Brain (organoid and tissue), 16 donors: ENCODE measurements at places on chromosomes 2 and 18.
A peak's percentile ranks its signal among the peaks of the same experiment; 100 is the strongest.

- no peak for DNase-seq
Observed at GRCh38 chr18:60172030-60172429, 200.5 kb downstream of the MC4R start.

GRCh38 chr2:240358821-240359397 is 76.6 kb upstream of the GPC1 start:
- no peak for DNase-seq

DNA sequence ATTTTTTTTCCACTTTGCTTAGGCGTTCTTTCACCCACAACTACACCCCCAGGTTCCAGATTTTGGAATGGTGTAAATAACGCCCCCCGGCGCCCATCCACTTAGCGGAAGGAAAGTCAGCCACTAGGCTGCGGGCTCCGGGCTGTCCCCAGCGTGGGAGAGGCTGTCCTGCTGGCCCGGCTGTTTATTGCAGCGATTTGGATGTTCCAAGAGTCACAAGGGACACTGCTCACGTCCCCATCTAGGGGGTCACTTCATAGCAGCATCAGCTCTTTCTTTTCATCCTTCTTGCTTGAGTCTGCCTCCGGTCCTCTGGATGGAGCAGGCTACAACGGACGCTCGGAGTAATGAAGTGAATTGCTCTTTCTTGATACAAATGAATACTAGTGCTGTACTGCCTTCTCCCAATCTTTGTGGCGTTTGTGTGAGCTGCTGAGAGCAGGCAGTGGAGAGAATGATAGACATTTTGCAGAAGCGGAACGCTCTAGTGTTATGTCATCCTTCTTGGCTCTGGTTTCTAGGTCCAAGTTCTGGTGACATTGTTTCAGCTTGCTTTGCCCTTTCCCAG is 50.7 kb upstream of the PAIP2B start:
- peak; percentile 62 for DNase-seq

- no peak for DNase-seq
Observed at GRCh38 chr18:58761241-58761969, 90.1 kb downstream of the MALT1 start.

DNA sequence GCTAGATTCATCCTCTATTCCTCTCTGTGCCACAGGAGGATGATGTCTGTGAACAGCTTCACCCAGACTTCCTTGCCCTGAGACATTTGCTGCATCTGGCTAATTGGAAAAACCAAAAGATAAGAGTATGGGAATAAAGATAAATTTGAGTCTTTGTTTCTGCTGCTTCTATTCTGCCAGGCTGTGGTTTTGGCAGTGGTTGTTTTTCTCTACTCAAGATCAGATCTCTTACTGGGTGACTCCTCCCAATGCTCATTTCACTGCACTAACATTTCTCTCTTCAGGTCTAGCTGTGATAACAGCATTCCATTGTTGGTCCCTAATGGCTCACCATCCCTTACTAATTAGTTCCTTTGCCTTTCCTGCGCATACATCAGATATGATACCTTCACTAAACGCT is 89.5 kb downstream of the CALCRL start:
- DNase-seq = no peak

DNA sequence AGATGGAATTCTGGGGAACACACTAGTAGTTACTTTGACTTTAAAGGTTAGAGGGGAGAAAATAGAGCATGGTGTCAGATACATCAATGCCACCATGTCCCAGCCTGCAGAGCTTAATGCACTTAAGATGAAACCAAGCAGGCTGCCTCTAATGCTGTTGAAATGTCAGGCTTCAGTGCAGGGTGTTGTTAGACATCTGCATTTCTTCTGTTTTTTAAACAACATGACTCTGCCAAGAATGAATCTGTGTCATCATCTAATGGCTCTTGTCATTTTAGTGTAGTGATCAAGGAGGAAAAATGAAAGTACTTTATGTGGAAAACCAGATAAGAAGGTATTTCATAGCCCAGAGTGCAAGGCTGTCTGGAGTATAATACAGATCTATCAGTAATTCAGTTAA is 29.9 kb downstream of the LYPD1 start:
- no peak for DNase-seq

DNA sequence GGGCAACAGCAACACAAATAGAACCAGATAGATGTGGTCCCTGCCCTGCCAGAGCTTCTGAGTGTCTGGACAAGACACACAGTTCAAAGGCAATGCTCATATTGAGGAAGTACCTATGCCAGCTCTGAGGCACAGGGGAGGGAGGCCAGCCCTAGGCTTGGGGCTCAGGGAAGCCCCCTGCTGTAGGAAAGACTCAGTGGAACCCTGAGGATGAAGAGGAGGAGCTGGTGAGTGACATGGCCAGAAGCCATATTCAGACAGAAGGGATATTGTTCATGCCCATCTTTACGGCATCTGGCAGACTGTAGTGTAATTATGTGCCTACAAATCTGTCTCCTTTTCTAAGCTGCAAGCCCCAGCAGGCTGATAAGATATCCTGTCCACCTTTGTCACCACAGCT is 8.8 kb downstream of the SIGLEC15 start:
- no peak for DNase-seq

DNA sequence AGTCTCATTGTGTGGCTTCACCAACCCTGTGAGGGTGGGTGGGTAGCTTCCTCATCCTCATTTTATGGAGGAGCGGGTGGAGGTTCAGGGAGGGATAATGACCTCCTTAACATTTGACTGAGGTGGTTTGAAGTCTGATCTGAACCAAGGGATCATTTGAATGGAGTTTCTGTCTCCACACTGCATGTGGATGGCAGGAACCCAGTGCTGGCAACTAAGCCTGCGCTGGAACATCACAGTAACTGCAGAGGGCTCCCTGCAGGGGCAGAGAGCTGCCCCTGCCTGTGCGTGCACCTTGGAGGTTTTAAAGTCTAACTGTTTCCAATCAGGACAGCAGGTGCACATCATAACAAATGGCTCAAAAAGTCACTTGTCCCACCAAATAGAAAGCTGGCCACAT is 3.3 kb downstream of the AGAP1 start:
- no peak for DNase-seq

- DNase-seq = no peak
Observed at GRCh38 chr2:10027660-10028330, 15.6 kb upstream of the KLF11 start.

- DNase-seq = no peak
Observed at GRCh38 chr2:239407112-239407511, 6.3 kb upstream of the HDAC4 start.

- no peak for DNase-seq
Observed at GRCh38 chr2:12091201-12091806, 344.9 kb downstream of the LPIN1 start.

DNA sequence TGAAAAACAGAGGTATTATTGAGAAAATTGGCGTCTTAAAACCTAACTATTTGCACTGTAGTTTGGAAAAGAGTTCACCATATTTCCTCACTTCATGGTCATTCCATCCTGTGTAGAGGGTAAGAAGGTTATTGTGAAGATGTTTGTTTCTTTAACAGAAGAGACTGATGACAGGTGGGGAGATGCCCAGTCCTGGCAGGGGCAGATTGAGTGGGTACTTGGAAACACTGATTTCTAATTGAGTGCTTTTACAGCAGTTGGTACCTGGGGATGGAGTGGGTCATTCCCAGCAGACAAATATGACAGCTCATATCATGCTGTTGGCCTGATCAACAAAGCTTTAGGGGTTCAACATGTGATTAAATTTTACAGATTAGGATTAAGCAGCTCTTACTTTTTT is 67.5 kb downstream of the MYOM1 start:
- no peak for DNase-seq

GRCh38 chr2:73385123-73385503 is 523 bp upstream of the ALMS1 start:
- DNase-seq = no peak

DNA sequence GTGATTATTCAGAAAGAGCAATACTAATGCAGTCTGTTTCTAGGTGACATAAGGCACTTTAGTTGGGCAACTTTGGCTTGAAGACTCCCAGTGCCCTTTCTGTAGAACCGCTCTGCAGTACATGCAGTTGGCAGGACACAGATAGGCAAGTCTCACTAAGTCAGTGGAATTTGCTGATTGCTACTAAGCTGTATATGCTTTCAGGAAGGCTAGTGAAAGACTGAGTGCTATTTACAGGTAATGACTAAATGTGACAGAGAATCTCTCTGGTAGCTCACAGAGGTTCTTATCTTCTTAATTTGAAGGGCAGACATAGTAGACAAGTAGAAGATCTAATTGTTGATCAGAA is 243.0 kb downstream of the WDPCP start:
- DNase-seq = no peak

DNA sequence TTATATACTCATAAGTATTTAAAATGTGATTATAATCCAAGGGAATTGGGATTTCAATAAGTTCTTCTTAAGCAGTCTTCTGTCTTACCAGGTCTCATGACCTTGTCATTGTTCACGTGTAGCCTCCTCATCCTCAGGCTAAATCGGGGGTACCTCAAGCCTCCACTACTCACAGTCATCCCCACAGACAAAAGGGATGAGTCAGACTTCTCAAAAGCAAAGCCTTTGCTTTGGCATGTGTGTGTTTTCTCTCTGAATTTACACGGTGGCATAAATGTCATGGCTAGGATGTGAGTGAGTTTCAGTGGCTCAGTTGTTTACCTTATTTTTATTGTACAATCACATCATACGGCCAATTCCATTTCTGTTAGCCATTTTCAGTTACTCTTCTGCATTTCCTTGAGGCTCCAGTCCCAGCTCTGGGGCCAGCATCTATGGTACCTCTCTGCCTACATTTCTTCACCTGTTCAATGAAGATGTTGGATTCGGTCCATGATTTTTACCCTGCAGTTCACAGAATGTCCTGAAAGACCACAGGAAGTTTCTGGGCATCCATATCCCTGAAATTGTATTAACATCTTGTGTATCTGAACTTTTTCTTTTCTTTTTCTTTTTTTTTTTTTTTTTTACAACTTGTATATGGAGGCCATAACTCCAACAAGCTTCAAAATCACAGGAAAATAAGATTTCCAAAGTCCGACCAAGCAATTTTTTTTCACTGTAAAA is 195.3 kb downstream of the FHOD3 start:
- DNase-seq = no peak

GRCh38 chr2:120934574-120935338 is 199.1 kb downstream of the GLI2 start:
- DNase-seq = no peak
